ENCODE measurements at places on chromosomes 12 and 14. TPM values are rescaled to one million over a fixed set of nuclear protein-coding genes. Genes with fewer than 3 reads are reported as not detected.

The BEGAIN gene
- 2.2 TPM for polyA plus RNA-seq

GRCh38 chr14:60254176-60254575 is 5.2 kb downstream of the PPM1A start:
- DNase-seq, result no peak

- no peak for DNase-seq
Observed at GRCh38 chr14:55802986-55803872, 223.2 kb downstream of the KTN1 start.

- no peak for DNase-seq
Observed at GRCh38 chr12:13223179-13223804, 26.8 kb downstream of the EMP1 start.

DNA sequence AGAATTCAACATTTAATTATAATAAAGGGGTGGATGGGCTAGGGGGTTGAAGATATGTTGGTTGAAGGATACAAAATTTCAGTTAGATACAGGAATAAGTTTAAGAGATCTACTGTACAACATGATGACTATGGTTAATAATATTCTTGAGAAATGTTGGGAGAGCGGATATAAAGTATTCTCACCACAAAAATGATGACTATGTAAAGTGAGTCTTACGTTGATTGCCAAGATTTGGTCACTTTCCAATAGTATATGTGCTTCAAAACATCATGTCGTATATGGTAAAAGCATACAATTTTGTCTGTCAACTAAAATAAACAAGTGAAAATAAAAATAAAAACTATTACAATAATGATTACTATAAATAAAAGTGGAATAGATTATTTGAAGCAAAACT is 802.0 kb downstream of the C12orf50 start:
- DNase-seq, result no peak

The PRR4 gene
- polyA plus RNA-seq, result 10.7 TPM

DNA sequence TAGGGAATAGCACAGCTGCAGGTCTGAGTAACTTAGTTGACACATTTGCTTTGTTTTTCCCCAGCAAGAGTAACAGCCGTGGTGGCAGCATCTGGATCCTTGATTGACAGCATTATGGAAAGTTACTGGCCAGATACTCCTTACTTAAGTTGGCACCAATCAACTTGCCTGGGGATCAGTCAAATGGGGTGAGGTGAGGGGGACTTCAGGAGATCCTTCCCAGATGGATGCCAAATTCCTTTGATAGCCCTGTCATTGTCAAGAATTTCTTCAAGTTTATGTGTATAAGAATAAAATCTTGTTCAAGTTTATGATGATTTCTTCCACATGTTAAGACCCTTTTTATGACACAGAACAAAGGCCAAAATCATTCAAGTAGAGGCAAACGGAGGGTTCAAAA is 618.4 kb downstream of the SLC6A15 start:
- peak; percentile 28 for DNase-seq

The NAV3 gene
- polyA plus RNA-seq, result 11.4 TPM

- no peak for DNase-seq
Observed at GRCh38 chr14:56528927-56529326, 50.7 kb upstream of the TMEM260 start.

Measured in left kidney (tissue), 8 donors.